Parietal lobe (tissue), 2 donors: ENCODE measurements at places on chromosomes 4 and X. TPM values are rescaled to one million over a fixed set of nuclear protein-coding genes. Genes with fewer than 3 reads are reported as not detected.

The BEND2 gene
- total RNA-seq: under 0.01 TPM

The TMEM164 gene
- 53.5 TPM for total RNA-seq

The CXCL13 gene
- not detected for total RNA-seq

The TMSB15C gene
- 56.3 TPM for total RNA-seq

The NCAPG gene
- total RNA-seq: 13.8 TPM

The ZNF81 gene
- 25.0 TPM for total RNA-seq

The MND1 gene
- total RNA-seq: 7.5 TPM

The NAA11 gene
- total RNA-seq: not detected

The BCOR gene
- total RNA-seq: 48.5 TPM

The NPY1R gene
- 40.4 TPM for total RNA-seq

The G6PD gene
- total RNA-seq: 32.9 TPM

The UCHL1 gene
- 918 TPM for total RNA-seq
